Astrocyte (in vitro differentiated cells and primary cell): ENCODE measurements at places on chromosomes 16 and 17. TPM values are rescaled to one million over a fixed set of nuclear protein-coding genes. Genes with fewer than 3 reads are reported as not detected.
A peak's percentile ranks its signal among the peaks of the same experiment; 100 is the strongest.

The CCL7 gene
- total RNA-seq = not detected in 2 replicates

DNA sequence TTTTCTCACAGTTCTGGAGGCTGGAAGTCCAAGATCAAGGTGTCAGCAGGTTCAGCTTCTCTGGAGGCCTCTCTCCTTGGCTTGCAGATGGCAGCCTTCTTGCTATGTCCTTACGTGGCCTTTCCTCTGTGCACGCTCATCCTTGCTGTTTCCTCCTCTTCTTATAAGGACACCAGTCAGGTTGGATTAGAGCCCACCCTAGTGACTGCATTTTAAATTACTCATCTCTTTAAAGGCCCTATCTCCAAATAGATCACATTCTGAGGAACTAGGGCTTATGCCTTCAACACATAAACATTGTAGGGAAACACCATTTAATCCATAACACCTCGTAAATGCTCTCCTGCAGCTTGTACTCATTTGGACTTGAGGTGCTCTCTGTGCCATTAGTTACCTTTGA, 36.3 kb downstream of the DHRS7C start:
- H3K4me3 ChIP-seq = no peak overlapping the region
- H3K4me1 ChIP-seq = no peaks in the 10 kb centered on the region
- H3K36me3 ChIP-seq = no peaks in the 10 kb centered on the region
- H3K27me3 ChIP-seq = no peaks in the 10 kb centered on the region
- H3K27ac ChIP-seq = no peak overlapping the region
- DNase-seq = peak; percentile 3

DNA sequence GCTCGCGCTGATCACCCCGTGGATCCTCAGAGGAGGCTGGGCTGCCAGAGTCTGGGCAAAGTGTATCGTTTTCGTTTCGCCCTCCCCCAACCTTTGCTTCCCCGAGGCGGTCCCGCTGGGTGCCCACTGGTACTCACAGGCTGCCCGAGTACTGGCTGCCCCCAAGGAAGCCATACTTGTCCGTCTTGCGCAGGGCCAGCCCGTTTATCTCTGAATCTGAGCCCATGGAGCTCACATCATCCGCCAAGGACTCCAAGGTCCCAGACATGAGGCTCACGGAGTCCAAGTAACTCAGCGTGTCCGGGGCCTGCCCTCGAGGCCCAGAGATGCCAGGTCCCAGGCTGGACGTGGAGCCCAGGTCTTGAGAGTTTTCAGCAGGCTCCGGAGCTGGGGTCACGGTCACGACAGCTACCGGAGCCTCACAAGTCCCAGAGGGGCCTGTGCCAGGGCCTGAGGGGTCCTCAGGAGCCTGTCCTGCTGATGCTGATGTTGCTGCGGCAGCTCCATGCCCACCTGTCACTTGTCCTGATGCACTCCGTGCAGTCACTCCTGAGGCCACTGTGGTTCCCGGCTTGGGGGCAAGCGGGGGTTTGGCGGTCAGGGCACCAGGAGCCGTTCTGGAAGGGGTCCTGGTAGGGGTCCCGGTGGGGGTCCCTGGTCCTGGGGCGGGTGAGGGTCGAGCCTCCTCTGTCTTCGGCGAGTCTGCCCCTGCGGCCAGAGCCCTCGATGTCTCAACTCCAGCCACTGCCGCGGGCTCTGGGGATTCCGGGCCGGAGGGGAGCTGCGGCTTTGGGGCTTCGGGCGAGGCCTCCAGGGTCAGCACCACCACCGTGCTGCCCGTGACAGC, 980 bp downstream of the TBC1D10B start:
- peak overlapping the region; percentile 76 for H3K4me3 ChIP-seq
- H3K27ac ChIP-seq = peak overlapping the region; percentile 41
- peaks cover 3% of the 10 kb centered on the region for H3K36me3 ChIP-seq
- DNase-seq = no peak
- no peaks in the 10 kb centered on the region for H3K27me3 ChIP-seq

DNA sequence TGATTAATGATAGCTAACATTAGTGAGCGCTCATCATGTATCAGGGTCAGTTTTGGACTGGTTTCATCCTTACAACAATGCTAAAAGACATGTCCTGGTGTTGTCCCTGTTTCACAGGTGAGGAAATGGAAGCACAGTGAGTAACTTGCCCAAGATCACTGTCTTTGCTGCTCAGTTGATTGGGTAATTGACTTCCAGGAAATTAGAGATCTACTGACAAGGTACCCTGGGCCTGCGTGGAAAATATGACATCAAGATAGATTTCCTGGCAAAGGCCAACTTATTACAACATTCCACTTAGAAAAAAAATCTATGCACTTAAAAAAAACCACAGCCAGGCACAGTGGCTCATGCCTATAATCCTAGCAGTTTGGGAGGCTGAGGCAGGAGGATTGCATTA, 96.3 kb downstream of the CYLD start:
- no peaks in the 10 kb centered on the region for H3K36me3 ChIP-seq
- no peak for DNase-seq
- no peak overlapping the region for H3K4me3 ChIP-seq
- peaks cover 5% of the 10 kb centered on the region for H3K4me1 ChIP-seq

- H3K27me3 ChIP-seq = peaks cover 69% of the 10 kb centered on the region
- no peaks in the 10 kb centered on the region for H3K4me1 ChIP-seq
- H3K36me3 ChIP-seq = no peaks in the 10 kb centered on the region
- no peak overlapping the region for H3K4me3 ChIP-seq
- no peak overlapping the region for H3K27ac ChIP-seq
These were observed 212.9 kb upstream of the FOXF1 start for GRCh38 chr16:86297391-86297790.

DNA sequence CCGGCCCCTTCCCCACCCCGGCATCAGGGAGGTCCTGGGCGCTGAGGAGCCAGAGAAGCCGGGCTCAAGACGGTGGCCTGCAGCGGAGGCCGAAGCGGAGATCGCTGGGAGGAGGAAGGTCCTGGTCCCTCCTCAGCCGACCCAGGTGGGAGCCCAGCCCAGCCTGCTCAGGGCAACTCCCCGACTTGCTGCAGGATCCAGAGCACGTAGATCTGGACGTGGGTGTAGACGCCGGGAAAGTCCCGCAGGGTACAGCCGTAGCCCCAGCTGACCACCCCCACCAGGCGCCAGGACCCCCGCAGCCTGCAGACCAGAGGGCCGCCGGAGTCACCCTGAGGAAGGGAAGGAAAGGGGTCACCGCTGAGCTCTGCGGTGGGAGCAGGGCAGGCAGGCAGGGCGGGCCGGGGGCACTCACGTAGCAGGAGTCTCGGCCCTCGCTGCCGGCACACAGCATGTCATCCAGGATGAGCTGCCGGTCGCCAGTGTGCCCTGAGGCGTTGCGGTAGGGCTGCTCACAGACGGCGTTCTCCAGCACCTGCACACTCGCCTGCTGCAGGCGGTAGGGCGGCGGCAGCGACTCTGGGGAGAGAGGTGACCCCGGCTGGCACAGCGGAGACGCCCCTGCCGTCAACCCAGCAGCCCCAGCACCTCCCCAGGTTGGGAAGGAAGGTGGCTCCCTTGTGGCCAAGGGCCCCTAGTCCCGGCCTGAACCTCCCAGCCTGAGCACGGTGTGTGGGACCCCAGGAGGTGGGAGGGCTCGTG, 5.4 kb downstream of the TPSD1 start:
- no peak overlapping the region for H3K4me3 ChIP-seq
- no peaks in the 10 kb centered on the region for H3K36me3 ChIP-seq
- no peaks in the 10 kb centered on the region for H3K4me1 ChIP-seq
- H3K27ac ChIP-seq = no peak overlapping the region
- DNase-seq = no peak
- peaks cover 26% of the 10 kb centered on the region for H3K27me3 ChIP-seq

DNA sequence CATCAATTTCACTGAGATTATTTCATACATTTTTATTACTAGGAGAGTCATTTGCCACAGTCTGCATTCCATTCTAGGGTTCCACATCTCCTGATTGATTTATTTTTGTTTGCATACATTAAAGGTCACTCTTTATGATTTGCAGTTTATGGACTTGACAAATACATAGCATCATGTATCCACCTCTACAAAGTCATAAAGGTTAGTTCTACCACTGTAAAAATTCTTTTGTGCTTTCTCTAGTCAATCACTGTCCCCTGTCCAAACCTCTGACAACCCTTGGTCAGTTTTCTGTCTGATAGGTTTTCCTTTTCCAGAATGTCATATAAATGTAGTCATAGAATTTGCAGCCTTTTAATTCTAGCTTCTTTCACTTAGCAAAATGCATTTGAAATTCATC, 434.6 kb upstream of the MON1B start:
- no peaks in the 10 kb centered on the region for H3K27me3 ChIP-seq
- H3K4me3 ChIP-seq = no peak overlapping the region
- no peaks in the 10 kb centered on the region for H3K36me3 ChIP-seq
- H3K27ac ChIP-seq = no peak overlapping the region
- no peaks in the 10 kb centered on the region for H3K4me1 ChIP-seq
- DNase-seq = no peak

The OTOP3 gene
- not detected in 2 replicates for total RNA-seq

DNA sequence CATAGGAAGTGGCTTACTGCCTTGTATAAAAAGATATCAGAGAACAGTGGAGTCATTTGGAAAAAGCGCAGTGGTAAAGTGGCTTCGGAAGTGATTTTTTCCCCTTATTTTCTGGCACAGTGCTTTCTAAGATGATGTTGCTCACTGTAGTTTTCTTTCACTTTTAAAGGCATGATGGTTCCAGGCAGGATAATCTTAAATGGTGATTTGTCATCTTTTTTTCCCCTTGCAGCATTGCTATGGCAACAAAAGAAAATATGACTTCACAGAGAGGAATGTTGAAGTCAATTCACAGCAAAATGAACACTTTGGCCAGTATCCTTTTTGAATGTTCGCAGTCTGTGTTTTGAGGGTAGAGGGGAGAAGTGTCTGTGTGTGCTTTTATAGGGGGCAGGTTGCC, 42.5 kb downstream of the GOSR1 start:
- peak; percentile 92 for DNase-seq
- peaks cover 22% of the 10 kb centered on the region for H3K36me3 ChIP-seq
- H3K4me1 ChIP-seq = peaks cover 17% of the 10 kb centered on the region
- H3K27ac ChIP-seq = peak overlapping the region; percentile 89

- no peak overlapping the region for H3K27ac ChIP-seq
- no peak overlapping the region for H3K4me3 ChIP-seq
- DNase-seq = no peak
- no peaks in the 10 kb centered on the region for H3K36me3 ChIP-seq
- no peaks in the 10 kb centered on the region for H3K27me3 ChIP-seq
- no peaks in the 10 kb centered on the region for H3K4me1 ChIP-seq
These were observed 80.7 kb downstream of the PLD6 start for GRCh38 chr17:17125136-17126084.
